ENCODE measurements at places on chromosomes 7 and 10. TPM values are rescaled to one million over a fixed set of nuclear protein-coding genes. Genes with fewer than 3 reads are reported as not detected.
A peak's percentile ranks its signal among the peaks of the same experiment; 100 is the strongest.

FBXO24 gene
- polyA plus RNA-seq: 0.71 TPM

A1CF gene
- not detected for polyA plus RNA-seq

DAGLB gene
- polyA plus RNA-seq: 24.1 TPM

- H3K4me1 ChIP-seq: no peaks in the 10 kb centered on the region
- H3K36me3 ChIP-seq: no peaks in the 10 kb centered on the region
- no peaks in the 10 kb centered on the region for H3K27me3 ChIP-seq
Measured at GRCh38 chr10:129852829-129853561, 111.1 kb downstream of the EBF3 start.

DNA sequence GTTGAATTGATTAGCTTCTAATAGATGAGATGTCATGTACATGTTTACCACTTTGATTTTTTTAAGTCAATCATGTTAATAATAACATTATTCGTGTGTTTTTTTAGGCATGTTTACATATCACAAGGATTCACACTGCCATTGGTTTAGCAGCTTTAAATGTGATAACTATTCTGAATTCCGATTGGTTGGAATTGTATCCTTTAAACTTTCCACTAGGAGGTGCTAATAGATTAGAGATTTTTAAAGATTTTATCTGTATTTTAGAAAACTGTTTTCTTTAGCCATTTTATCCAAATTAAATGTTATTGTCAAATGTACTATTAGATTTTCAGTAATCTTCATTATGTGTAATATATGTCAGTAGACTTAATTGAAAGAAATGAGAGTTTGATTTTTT is 83.2 kb downstream of the HECTD2 start:
- H3K36me3 ChIP-seq: peaks cover 10% of the 10 kb centered on the region
- no peak overlapping the region for H3K4me3 ChIP-seq
- H3K27me3 ChIP-seq: no peaks in the 10 kb centered on the region
- peak; percentile 53 for DNase-seq

GRCh38 chr7:137900137-137900536 is 53.4 kb upstream of the DGKI start:
- H3K36me3 ChIP-seq: peaks cover 42% of the 10 kb centered on the region
- H3K4me3 ChIP-seq: no peak overlapping the region
- no peak for DNase-seq
- no peaks in the 10 kb centered on the region for H3K27me3 ChIP-seq

DNA sequence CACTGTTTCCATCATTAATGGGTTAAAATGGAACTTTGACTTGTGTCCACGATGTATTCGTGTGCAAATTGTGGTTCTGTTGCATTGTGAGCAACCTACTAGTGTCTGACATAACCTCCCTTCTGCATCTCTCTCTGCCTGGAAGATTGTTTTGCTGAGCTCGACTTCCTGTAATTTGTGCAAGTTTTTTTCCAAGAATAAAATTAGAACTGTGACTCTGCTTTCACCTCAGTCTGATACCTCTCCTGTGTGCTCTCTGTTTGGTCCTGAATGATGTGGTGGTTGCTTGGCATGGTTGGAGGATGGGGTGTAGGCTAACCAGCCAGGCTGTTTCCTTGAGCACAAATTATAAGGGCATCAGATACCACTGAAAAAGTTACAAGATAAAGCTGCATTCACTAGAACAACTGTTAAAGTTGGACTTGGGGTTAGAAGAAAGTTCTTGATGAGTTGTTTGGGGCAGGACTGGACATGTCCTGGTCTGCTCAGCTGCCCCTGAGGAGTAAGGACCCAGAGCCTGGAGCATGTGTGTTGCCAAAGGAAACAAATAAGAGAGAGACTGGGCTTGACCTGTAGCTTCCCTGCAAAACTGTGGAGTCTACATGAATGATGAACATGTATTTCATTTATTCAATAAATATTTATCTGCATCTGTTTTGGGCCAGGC is 1.9 kb upstream of the VOPP1 start:
- no peaks in the 10 kb centered on the region for H3K27me3 ChIP-seq
- no peak for DNase-seq
- no peak overlapping the region for H3K4me3 ChIP-seq
- H3K27ac ChIP-seq: peak overlapping the region; percentile 77
- H3K36me3 ChIP-seq: no peaks in the 10 kb centered on the region

All from SK-N-SH (cell line).